ENCODE measurements at places on chromosomes 1 and 21.
A peak's percentile ranks its signal among the peaks of the same experiment; 100 is the strongest.

- peak; percentile 80 for DNase-seq
Observed at GRCh38 chr1:58893257-58893869, 109.5 kb upstream of the JUN start.

DNA sequence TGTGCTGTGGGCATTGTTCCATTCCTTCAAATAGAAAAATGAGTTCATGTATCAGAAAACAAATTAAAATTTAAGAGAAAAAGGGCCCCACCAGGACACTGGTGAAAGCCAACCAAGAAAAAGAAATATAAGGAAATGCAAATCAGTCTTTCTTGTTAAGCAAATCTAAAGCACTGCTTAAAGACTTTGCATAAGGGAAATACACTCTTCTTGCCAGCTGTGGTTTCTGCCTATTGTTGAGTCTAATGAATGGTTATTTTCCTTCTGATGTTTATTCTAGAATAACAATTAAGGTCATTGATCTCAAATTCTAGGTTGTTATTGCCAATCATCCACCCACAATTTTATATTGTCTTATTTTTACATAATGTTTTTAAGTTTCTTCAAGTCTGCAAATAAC, 158.6 kb upstream of the SNX7 start:
- no peak for DNase-seq

DNA sequence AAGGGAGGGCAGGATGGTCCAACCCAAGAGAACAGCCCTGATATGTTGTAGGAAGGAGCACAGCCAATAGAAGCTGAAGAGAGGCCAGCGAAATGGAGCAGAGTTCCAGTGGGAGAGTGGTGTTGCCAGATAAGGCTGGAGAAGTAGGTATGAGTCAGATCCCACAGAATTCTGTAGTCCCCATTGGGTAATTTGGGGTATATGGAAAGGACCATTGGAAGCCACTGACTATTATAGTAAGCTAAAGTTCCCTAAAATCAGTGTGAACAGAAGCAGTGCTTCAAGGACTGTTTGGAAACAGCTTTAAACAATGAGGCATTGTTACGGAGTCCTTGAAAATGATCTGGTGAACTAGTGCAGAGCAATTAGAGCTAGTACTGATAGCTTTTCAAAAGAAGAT, 63.0 kb downstream of the DISP1 start:
- no peak for DNase-seq

DNA sequence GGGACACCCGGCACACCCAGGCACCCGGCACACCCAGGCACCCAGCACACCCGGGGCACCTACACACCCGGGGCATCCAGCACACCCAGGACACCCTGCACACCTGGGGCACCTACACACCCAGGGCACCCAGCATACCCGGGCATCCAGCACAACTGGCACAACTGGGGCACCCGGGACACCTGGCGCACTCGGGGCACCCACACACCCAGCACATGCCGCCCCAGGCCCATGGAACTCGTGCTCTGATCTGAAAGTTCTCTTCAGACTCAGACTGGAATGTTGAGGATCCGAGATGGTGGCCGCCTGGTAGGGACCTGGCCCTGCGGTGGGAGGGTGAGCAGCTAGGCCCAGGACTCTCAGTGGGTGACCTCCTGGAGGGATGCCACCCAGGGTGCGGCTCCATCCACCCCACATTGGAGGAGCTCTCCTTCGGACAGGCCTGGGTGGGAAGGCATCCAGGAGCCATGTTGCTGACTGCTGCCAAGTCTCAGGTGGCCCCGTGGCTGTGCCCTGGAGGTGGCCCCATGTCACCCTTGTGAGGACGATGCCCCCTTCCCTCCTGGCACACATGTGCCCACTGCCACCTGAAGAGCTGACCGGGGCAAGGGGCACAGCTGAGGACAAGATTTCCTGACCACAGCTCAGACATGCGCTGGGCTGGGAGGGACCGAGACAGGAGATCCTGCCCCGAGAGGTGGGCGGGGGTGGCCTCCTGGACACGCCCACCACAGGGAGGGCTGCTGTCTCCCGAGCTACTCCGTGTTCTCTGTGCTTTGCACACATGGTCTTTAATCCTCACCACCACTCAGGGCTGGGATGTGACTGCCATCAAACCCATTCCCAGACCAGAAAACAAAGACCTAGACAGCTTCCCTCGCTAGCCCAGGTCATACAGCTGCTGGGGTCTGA, 37.0 kb downstream of the UBE2G2 start:
- DNase-seq: no peak

GRCh38 chr1:9595156-9595967, 6.7 kb downstream of the TMEM201 start:
- DNase-seq: no peak

DNA sequence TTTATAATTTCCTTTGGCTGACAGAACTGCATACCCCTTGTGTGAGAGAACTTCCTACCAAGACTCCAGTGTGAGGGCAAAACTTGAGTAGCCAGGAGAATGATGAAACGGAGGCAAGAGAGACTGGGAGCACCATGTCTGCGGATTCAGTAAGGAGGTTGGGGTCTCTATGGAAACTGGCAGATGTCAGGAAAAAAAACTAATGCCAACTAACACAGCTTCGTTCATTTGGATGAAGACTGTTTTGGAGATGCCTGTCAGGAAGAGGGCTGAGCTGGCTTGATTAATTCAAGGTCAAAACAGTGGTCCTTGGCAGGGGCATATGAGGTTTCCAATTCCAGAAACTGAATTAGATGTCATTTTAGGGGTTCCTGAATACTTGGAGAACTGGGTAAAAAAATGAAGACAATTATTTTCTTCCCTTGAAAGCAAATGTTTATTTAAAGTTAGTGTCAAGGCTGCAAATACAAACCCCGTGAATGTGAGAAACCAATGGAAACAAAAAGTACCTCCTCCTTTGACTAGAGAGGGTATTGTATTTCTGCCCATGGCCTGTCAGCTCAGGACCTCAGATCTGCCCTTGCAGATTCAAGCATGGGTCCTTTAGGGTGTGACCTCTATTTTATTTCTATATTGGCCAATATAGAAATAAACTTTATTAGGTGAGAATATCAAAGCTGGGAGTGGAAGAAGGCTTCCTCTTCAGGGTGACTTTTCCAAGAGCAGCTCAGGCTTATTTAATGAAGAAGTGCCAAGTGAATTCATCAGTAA, 110.5 kb downstream of the MAST2 start:
- DNase-seq: no peak

- DNase-seq: no peak
Observed at GRCh38 chr1:192350356-192350755, 33.6 kb downstream of the RGS21 start.
